ENCODE measurements at places on chromosomes 12 and 14.
A peak's percentile ranks its signal among the peaks of the same experiment; 100 is the strongest.

- peak; percentile 6 for DNase-seq
Measured at GRCh38 chr12:50157259-50157658, 9.9 kb downstream of the CERS5 start.

DNA sequence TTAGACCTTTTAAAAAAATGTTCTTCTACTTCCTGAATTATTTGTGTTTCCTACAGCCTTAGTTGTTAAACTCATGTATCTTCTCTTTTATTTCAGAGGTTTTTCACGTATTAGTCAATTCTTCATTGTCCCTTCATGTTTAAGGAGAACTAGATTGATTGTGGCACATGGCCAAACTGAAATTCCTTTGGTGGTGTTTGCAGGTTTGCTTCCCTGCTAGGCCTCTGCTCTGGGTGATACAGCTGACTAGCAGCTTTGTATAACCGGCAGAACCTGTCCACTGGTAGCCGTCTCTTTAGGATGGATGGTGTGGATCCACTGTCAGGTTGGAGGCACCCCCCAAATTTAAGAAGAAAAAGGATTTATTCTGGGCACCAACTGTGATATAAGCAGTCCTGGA is 262.1 kb downstream of the FBXL14 start:
- DNase-seq = no peak

DNA sequence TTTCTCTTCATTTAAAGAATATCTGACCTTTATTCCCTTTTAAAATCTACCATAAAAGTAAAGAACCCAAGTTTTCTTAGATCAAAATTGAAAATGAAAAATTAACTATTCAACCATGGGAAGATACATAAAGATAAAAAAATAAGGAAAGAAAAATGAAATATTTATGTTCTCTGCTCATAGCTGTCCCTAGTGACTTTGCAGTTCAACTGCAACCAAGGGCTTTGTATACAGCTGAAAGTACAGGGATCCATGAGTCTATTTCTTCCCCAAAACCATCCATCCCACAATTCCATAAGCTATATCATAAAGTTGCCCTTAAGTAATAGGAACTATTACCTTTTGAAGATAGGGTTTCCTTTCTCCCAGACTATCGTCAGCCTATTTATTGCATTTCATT is 113.1 kb downstream of the ITPR2 start:
- DNase-seq = no peak

- DNase-seq = no peak
Measured at GRCh38 chr12:95126076-95126475, 52.7 kb upstream of the NR2C1 start.

GRCh38 chr14:104638927-104639450 is 34.4 kb upstream of the TMEM179 start:
- DNase-seq = no peak

DNA sequence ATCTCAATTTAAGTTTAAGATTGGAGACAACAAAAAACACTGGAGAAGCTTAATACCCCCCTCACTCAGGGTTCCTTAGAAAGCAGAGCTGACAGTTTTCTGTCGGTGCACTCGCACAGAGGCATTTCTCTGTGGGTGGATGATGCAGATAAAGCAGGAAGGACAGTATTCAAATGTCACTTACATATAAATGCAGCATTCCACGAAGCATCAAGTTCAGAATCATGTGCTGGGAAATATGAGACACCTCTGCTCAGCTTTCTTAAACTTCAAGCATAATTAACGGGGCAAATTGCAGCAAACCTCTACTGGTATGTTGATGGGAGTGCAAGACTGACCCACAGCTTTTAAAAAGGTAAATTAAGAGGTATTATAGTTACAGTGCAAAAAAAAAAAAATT is 68.7 kb downstream of the DICER1 start:
- DNase-seq = no peak

DNA sequence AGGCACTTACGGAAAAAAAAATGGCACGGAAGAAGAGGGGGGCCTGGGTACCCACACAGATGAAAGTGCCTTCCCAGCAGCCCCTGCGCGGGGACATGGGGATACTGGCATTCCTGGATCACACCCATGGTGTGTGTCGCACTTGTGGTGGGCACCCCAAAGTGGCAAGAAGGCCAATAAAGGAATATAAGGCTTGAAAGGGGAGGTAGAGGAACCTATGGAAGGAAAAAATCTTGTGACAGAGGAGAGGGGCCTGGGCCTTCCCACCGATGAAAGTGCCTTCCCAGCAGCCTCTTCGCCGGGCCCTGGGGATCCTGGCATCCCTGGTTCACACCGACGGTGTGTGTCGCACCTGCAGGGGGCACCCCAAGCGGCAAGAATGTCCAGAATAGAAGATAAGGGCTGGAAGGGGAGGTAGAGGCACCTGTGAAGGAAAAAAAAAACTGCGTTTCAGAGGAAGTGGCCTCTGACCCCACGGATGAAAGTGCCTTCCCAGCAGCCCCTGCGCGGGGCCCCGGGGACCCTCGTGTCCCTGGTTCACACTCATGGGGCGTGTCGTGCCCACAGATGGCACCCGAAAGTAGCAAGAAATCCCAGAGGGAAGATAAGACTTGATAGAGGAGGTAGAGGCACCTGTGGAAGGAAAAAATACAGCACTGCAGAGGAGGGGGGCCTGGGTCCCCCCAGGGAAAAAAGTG is 284.0 kb downstream of the ALG10 start:
- no peak for DNase-seq

- DNase-seq = no peak
Measured at GRCh38 chr14:76546426-76547221, 170.7 kb downstream of the ESRRB start.

GRCh38 chr12:6237830-6238229 is 37.6 kb downstream of the CD9 start:
- DNase-seq = no peak

DNA sequence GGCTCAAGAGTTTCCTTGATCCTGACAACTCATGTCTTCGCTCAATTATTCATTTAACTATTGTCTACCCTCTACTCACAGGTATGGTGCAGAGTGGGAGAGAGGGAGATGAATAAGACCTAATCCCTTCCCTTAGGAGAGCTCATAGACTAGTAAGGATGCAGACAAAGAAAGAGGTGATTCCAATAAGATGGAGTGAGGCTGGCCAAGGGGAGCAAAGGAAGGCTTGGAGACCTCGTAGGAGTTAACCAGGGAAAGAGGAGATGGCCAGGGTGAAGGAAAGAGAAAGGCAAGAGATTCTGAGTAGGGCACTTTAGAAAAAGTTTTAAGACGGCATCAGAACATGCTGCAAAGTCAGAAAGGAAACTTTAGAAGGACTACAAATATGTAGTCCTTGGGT is 588.5 kb downstream of the VRK1 start:
- DNase-seq = no peak

- peak; percentile 98 for DNase-seq
Measured at GRCh38 chr12:53190108-53190729, 9.5 kb upstream of the CSAD start.

GRCh38 chr12:88471331-88472045 is 108.8 kb downstream of the KITLG start:
- peak; percentile 77 for DNase-seq

DNA sequence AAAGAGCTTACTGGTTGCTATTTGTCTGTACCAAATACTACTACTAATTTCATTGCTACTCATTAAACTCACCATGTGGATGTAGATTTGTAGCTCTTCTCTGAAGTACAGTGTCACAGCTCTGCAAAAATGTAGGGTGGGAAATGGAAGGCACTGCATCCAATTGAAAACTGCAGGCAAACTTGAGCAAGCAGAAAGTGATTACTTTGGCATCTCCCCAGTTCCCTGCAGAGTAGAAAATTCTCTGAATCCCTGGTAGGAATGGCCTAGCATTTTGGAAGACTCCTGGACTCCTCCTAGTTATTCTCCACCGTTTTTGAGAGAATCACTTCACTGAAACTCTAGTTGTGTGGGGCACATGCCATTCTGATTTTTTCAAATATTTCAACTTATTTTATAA is 239.1 kb downstream of the DIO2 start:
- no peak for DNase-seq

GRCh38 chr12:109591041-109591440 is 17.4 kb downstream of the MVK start:
- DNase-seq = peak; percentile 30

DNA sequence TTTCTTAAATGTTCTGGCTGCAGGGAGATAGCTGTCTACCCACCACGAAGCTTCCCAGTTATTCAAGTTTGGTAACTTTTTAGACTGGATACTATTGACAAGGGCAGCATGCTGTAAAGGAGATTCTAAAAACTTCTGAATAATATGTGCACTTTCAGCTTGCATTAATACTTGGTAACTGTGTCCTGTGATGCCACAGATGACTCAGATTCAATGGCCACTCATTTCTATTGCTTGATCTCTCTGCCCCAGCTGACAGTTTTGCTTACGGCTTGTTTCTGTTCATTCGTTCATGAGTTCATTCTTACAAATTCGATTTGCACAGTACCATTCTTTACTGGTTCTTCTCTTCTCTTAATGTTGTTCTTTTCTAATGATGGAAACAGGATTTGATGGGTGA is 142.8 kb downstream of the PELI2 start:
- no peak for DNase-seq

DNA sequence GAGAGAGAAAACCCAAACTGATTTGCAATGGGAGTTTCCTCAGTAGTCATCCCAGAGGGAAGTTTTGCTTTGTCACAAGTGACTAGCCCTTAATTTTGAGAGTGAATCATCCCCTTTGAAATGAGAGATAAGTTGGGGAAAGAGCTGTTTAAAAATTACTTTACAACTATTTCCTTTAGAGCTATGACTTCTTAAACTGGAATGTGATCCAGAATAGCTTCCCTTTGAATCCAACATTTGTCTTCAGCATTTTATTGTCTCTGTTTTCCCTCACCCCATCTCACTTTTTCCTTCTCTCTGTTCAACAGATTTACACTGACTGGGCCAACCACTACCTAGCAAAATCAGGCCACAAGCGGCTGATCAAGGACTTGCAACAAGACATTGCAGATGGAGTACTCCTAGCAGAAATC is 109.3 kb downstream of the NAV3 start:
- peak; percentile 54 for DNase-seq

- DNase-seq = no peak
Measured at GRCh38 chr12:62716866-62717525, 218.0 kb downstream of the PPM1H start.

GRCh38 chr14:104973385-104974145 is 4.6 kb downstream of the AHNAK2 start:
- DNase-seq = peak; percentile 96

DNA sequence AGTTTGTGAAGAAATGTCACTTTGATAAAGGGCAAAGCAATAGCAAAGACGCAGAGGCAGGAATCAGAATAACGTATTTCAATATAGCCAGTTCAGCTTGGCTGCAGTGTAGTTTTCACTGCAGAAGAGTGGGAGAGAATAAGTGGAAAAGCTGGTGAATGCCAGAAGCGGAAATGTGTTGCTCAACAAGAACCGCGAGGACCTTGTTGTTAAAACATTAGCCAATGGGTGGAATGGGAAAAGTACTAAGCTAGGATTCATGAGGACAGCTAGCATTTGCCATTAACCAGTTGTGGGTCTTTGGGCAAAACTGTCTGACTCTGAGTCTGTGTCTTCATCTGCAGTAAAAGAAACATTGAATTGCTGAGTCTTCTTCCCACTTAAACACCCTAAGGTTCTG is 292.9 kb upstream of the GRIP1 start:
- DNase-seq = no peak

DNA sequence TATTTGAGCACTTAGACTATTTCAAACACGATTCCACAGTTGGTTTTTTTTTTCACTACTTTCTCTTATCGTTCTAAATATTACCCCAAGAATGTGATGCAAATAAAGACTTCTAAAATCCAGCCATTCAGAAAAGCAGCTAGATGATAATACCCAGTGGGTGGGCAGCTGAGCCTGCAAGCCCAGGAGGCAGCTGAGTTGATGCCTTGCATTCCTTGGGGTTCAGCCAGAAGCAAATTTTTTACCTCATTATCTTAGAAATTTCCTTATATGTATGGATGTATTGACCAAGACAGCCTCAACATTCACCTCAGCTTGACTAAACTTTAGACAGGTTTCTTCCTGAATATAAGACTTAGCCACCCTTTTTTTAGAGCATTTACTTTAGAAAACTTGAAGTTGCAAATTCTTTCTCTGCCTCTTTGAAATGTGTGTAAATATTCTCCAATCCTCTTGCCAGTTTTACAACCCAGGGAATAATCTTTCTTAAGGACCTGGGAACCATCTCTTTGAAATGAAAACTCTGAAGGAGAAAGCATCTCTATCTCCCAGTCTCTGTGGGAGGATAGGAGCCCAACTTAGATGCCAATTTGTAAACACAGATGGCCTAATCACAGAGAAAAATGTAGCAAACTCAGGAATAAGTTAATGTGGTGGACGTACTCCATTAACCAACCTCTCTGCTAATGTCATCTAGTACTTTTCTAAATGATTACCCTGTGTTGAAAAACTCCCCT is 52.2 kb upstream of the ANP32D start:
- no peak for DNase-seq

GRCh38 chr12:12025799-12026386 is 44.8 kb upstream of the BCL2L14 start:
- no peak for DNase-seq

- no peak for DNase-seq
Measured at GRCh38 chr14:29857551-29857950, 70.1 kb downstream of the PRKD1 start.

- DNase-seq = no peak
Measured at GRCh38 chr12:48340943-48341342, 9.8 kb downstream of the ZNF641 start.

DNA sequence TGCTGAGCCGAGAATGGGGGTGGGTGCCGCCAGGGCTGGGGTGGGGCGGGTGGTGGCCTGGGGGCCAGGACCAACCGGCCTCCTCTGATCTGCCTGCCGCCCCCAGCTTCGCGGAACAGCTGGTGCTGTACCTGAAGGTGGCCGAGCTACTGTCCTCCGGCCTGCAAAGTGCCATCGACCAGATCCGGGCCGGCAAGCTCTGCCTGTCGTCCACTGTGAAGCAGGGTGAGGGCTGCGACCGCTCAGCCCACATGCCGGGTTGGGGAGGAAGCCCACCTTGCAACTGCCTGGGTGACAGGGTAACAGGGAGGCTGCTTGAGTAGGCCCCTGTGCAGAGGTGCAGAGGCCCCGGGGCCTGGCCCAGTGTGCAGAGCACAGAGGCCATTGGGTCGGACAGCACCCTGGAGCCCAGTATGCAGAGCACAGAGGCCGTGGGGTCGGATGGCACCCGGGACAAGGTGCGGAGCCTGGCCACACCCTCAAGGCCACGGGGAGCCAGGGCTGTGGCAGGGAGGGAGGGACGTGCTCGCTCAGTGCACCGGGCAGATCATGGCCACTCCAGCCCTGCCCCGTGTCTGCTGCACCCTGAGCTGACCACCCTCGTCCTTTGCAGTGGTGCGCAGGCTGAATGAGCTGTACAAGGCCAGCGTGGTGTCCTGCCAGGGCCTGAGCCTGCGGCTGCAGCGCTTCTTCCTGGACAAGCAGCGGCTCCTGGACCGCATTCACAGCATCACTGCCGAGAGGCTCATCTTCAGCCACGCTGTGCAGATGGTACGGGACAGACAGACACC is 9.5 kb upstream of the PUS1 start:
- peak; percentile 90 for DNase-seq

GRCh38 chr14:35336494-35337268 is 44.5 kb downstream of the PSMA6 start:
- peak; percentile 94 for DNase-seq

DNA sequence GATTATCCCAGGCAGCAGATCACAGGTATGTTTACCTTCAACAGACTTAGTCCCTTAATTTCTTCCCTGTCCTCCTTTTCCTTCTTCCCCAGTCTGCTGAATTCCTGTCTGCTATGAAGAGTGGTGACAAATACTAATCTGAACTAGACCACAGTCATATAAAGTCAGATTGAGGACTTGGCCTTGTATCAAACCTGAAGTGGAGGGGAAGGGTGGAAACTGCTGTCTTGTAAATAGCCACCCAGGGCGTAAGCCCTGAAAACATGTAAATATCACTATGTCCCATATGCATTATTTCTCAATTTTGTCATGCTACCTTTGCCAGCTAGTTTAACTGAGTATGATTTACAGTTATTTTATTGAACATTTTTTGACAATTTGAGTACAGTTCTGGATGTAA is 368.0 kb downstream of the CCDC91 start:
- no peak for DNase-seq

Data from osteoblast (primary cell).